ENCODE measurements at places on chromosomes 6 and 20.
A peak's percentile ranks its signal among the peaks of the same experiment; 100 is the strongest.

DNA sequence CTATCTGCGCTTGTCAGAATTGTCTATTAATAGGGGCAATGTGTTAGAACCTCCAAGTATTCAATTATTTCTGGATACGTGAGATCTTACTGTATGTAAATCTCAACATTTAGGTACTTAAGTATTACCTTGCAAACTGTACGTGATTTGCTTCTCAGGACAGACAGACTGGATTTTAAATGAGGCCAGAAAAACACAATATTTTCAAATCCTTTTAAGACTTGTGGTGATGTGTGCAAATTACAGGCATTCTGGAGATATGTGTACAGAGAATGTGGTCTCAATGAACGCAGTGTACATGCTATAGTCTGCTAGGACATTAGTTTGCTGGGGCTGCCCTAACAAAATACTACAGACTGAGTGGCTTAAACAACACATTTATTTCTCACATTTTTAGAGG lies 16.9 kb downstream of the CCR6 start:
- no peak for DNase-seq

GRCh38 chr6:169799474-169799926 lies 48.1 kb downstream of the ERMARD start:
- no peak for DNase-seq

- DNase-seq = no peak
These were observed 16.0 kb upstream of the ZNF831 start for GRCh38 chr20:59147586-59147985.

GRCh38 chr20:1920252-1920651 lies 25.0 kb downstream of the SIRPA start:
- no peak for DNase-seq

- DNase-seq = no peak
These were observed 3.6 kb downstream of the RPS21 start for GRCh38 chr20:62390317-62391164.

GRCh38 chr6:41346441-41346840 lies 11.0 kb downstream of the NCR2 start:
- no peak for DNase-seq

DNA sequence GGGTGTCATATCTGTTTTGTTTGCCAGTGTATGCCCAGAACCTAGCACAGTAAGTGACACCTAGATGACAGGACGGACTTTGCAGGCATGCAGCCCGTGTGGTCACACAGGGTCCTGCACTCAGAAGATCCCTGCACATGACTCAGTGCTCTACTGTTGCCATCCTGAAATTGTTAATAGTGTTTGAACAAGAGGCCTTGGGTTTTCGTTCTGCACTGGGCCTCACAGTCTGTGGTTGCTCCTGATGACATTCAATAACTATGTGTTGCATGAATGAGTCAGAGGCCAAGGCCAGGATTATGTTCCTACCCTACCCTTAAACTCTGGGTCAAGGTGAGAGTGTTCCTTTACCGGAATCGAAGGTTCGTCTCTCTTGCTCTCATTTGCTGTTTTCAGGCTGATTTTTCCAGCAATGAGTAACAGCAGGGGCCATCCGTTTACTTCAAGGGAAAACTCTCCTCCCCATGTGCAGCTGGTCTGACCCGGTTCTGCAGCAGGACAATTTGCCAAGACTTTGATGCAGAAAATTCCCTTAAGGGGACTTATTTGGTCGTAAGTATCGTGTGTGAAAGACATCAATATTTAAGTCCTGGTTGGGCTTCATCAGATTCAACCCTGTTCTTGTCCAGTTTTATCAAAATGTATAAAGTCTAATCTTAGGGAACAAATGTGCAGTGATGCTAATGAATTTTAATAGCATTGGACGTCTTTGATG lies 13.0 kb upstream of the PFDN4 start:
- DNase-seq = peak; percentile 74

DNA sequence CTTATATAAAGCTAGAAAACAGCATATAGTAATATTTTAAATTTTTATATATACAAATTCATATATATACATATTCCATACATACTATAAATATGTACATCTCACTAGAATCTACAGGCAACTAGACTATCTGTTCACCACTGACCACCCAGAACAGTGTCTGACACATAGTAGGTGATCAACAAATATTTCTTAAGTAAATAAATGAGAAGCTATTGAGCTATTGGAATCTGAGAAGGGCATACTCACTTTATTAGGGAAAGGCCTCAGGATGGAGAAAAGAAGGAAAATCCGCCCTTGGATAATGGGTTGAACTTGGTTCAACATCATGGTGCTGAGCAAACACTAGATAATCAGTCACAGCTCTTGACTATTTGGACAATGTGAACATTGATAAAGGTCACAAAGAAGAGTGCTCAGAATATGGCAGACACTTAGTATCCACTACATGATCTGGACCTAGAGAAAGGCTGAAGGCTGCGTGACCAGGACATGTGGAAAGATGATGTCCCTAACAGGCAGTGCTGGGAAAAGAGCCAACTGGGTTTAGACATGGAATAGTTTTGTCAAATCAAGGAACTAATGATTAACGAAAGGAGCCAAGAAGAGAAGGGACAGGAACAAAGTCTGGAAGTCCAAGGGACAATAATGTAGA lies 186.1 kb downstream of the TASP1 start:
- DNase-seq = no peak

GRCh38 chr6:122151763-122152162 lies 247.7 kb upstream of the HSF2 start:
- DNase-seq = no peak

GRCh38 chr6:31541658-31542521 lies at the start of gene DDX39B:
TSS of gene DDX39B (minus strand) at chr6:31542003. CDS start at chr6:31540532, 1,471 bp downstream.
- peak; percentile 98 for DNase-seq

DNA sequence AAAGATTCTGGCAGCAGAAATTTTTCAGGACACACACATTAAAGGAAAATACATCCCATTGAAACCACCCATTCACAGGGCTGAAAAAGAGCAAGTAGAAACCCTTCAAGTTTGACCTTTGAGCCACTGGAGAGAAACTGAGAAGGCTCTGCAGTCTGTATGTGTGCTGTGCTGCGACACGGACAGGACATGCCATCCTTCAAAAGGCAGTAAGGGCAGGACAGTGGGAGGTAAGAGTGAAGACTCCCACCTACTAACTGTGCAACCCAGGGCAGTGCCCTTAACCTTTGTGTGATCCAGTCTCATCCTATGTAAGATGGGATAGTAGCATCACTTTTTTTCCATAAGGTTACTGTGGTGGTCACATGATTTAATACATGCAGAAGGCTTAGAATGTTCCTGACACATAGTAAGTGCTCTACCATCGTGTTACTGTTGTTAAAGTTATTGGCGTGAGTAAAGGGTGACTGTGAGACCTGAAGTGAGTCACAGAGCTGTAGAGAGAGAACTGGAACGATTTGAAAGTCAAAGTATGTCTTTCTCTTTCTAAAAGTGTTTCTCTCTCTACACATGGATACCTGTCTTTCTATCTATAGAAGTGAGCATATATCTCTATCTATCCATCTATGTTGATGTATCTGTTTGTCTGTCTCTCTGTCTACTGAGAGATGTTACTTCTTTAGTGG lies 153.7 kb upstream of the OLIG3 start:
- peak; percentile 72 for DNase-seq

DNA sequence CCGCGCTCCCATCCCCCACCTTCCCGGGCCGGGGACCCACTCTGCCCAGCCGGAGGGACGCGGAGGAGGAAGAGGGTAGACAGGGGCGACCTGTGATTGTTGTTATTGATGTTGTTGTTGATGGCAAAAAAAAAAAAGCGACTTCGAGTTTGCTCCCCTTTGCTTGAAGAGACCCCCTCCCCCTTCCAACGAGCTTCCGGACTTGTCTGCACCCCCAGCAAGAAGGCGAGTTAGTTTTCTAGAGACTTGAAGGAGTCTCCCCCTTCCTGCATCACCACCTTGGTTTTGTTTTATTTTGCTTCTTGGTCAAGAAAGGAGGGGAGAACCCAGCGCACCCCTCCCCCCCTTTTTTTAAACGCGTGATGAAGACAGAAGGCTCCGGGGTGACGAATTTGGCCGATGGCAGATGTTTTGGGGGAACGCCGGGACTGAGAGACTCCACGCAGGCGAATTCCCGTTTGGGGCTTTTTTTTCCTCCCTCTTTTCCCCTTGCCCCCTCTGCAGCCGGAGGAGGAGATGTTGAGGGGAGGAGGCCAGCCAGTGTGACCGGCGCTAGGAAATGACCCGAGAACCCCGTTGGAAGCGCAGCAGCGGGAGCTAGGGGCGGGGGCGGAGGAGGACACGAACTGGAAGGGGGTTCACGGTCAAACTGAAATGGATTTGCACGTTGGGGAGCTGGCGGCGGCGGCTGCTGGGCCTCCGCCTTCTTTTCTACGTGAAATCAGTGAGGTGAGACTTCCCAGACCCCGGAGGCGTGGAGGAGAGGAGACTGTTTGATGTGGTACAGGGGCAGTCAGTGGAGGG lies 2.8 kb downstream of the SOX4 start:
- peak; percentile 81 for DNase-seq

GRCh38 chr20:33569802-33570391 lies 80.0 kb downstream of the CBFA2T2 start:
- no peak for DNase-seq

- DNase-seq = peak; percentile 85
These were observed 27.9 kb downstream of the FOXO3 start for GRCh38 chr6:108588586-108588985.

- DNase-seq = no peak
These were observed 3.2 kb downstream of the CDC40 start for GRCh38 chr6:110183292-110183885.

GRCh38 chr6:38067263-38067980 lies 247.9 kb downstream of the ZFAND3 start:
- no peak for DNase-seq

GRCh38 chr6:82739303-82739702 lies 326.3 kb downstream of the UBE3D start:
- DNase-seq = no peak

GRCh38 chr20:9514072-9514460 lies 324 bp upstream of the LAMP5 start:
- no peak for DNase-seq

DNA sequence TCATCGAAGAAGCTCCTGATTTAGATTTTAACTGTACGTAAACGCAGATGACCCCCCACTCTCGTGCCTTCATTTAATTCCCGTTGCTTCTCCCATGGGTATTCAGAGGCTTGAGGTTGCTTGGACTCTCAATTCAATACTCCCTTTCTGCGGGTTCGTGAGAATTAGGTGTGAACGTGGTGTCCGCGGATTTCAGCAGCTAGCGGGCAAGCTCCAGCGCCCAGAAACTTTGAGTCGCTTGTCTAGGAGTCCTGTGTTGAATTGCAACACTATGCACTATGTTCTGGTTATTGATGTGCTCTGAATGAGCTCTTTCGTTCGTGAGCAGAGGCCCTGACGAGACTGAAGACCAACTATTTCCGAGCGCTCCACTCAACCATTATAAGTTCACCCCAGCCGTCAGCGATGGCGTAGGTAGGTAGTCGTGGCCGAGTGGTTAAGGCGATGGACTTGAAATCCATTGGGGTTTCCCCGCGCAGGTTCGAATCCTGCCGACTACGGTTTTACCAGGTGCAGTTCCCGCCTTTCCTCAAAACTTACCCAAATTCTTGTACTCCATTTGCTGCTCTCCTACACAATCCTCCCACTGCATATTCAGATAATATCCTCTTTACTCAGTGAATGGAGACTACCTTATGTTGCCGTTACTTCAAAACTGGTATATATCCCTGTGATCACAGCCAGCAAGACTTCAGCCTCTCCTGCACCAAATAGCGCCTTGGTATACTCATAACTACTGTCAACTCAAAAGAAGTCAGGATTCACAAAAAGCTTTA lies 72.6 kb upstream of the ZNF184 start:
- peak; percentile 80 for DNase-seq

- DNase-seq = peak; percentile 95
These were observed 204.9 kb downstream of the FOXA2 start for GRCh38 chr20:22379472-22379871.

DNA sequence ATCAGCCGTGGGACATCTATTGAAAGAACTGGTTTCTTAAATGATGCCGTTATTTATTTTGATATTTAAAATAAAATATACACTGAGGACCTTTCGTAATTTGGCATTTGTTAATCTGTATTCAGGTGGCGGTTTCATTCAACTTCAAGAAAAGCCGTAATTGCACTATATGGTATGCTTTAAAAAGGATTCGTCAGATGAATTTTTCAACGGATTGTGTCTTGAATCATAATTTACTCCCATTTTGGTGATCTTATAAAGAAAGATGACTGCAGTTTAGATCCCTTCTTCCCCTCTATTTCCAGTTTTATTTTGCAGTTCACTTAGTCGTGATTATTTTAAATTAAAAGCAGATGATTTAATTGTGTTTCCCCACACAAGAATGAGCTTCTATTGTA lies 761 bp downstream of the KLHL32 start:
- no peak for DNase-seq

DNA sequence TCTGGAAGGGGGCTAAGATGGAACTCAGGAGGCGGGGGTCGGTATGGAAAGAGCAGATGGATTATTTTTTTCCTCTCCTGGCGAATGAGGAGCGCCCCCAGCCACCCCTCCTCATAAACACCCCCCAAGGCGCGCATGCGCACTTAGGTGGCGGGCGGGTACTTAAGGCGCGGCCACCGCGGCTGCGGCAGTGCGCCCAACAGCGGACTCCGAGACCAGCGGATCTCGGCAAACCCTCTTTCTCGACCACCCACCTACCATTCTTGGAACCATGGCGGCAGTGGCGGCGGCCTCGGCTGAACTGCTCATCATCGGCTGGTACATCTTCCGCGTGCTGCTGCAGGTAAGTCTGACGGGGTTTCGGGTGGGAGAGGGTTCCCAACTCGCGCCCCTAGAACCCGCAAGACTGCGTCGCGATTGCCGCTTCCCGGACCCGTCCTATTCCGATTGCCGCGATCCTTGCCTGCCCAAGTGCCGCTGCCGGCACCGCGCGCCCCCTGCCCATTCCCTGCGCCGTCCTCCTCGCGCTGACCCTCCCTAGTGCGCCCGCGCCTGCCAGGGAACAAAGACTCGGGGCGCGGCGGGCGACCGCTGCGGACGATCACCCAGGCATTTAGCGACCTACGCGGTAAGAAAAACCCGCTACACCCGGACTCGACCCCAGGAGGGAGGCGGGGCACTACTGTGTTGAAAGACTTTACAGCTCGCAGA lies at the start of gene NNAT:
Gene NNAT, plus strand, starts transcription at position 190 of the 711 bp plus-strand sequence. Its CDS starts 82 bp downstream, at position 272.
- DNase-seq = no peak

- no peak for DNase-seq
These were observed 64.3 kb downstream of the MRPL14 start for GRCh38 chr6:44062771-44063560.
